ENCODE measurements at places on chromosomes 1 and 21. TPM values are rescaled to one million over a fixed set of nuclear protein-coding genes. Genes with fewer than 3 reads are reported as not detected.

- no peaks in the 10 kb centered on the region for H3K36me3 ChIP-seq
- peak; percentile 78 for DNase-seq
- H3K4me3 ChIP-seq, result peak overlapping the region; percentile 95
- H3K4me1 ChIP-seq, result peaks cover 4% of the 10 kb centered on the region
Measured at GRCh38 chr1:150364231-150365003, 470 bp downstream of the RPRD2 start.

DNA sequence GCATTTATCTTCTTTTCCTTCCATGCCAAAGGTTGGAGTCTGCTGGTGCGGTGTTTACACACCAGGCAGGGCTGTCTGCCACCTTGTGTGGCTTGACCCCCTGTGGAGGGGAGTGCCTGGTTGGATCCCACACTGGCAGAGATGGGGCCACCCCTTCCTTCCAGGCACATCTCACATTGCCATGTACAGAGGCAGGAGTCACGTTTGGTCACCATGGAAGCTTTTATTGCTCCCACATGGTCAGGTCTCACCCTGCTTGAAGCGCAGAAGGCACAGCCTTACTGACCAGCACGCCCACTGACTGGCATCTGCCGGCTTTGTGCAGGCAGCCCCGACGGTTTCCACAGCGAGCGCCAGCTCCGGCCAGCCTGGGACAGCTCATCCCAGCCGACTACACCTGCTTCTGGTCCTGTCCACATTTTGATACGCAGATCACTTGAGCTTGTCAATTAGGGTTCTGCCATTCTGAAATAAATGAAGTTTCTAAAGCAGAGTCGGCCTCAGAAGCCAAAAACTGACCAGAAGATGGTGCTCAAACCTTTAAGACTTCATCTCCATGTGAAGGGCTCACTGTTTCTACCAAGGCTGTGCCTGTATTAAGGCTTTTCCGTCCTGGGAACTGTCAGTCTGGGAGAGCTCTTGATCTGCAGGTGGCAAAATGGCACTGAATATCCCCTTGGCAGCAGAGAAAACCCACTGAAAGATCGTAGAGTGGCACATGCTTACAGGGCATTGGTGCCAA, 35.6 kb upstream of the EPHA8 start:
- no peak for DNase-seq
- peaks cover 16% of the 10 kb centered on the region for H3K36me3 ChIP-seq
- H3K27ac ChIP-seq, result no peak overlapping the region
- H3K4me3 ChIP-seq, result no peak overlapping the region
- no peaks in the 10 kb centered on the region for H3K27me3 ChIP-seq

- H3K36me3 ChIP-seq, result no peaks in the 10 kb centered on the region
- peak; percentile 35 for DNase-seq
- H3K27ac ChIP-seq, result no peak overlapping the region
- H3K4me3 ChIP-seq, result no peak overlapping the region
Measured at GRCh38 chr1:204418174-204419063, 6.8 kb upstream of the PPP1R15B start.

DNA sequence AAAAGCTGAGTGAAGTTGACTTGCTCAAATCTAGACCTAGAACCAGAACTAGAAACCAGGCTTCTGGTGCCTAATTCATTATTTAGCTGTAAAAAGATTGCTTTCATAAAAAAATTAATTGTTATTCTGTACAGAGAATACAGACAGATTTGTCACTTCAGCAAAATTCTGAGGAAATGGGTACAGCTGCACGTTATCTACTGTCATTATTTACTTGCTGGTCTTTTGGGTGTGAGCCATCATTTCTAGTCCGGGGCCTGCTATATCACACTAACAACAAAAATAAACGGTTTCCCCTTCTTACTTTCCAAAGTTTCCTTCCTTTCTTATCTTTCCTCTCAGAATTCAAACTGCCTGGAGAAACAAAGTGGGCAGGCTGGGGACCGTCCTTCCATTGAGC, 68.3 kb downstream of the PTGER3 start:
- DNase-seq, result no peak
- H3K4me3 ChIP-seq, result no peak overlapping the region
- H3K4me1 ChIP-seq, result no peaks in the 10 kb centered on the region
- no peaks in the 10 kb centered on the region for H3K36me3 ChIP-seq

DNA sequence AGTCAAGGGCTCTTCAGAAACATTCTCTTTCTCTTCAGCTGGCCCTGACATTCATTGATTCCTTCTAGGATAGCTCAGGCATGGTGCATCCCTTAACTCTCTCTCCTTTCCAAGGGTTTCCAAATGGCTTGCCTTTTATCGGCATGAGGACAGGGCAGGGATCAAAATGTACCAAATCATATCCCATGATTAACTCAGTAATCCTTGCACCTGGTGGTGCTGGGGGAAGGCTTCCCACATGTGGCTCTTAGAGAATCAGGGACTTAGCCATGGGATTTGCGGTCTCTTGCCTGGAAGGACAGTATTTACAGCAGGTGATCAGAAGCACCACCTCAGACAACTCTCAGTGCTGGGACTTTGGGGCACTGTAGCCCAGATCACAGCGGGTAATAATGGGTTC, 46.2 kb upstream of the EDEM3 start:
- no peak overlapping the region for H3K27ac ChIP-seq
- no peaks in the 10 kb centered on the region for H3K4me1 ChIP-seq
- H3K4me3 ChIP-seq, result no peak overlapping the region
- H3K27me3 ChIP-seq, result no peaks in the 10 kb centered on the region
- DNase-seq, result no peak

DNA sequence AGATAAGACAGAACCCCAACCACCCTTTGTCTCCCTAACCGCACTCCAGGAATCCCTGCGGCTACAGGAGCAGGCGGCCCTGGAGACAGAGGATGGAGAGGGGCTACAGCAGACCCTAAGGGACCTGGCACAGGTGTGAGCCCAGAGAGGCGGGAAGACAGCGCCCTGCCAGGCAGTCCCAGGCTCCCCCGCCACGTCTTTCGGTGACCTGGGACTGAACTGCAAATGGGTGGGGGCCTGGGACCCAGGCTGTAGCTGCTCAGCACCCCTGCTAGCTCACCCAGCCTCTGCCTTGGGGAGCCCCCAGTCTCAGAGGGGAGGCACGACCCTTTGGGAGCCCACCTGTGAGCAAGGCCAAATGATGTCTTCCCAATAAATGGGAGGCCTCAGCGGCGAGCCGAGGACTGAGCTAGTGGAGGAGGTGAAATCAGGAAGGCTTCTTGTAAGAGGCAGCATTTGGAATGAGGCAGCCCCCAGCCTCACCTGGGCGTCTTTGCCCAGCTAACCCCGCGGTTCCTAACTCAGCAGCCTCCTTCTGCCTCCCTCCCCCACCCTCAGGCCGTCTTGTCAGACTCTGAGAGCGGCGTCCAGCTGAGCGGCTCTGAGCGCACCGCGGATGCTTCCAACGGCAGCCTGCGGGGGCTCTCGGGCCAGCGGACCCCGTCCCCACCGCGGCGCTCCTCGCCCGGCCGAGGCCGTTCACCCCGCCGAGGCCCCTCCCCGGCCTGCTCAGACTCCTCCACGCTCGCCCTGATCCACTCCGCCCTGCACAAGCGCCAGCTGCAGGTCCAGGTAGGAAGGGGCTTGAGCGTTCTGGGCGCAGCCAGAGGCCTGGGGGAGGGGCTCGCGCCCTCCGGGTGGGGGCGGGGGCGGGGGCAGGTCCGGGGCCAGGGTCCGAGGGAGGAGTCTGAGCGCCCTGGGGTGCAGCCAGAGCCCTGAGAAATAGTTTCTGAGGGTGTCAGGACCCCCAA, 16.9 kb downstream of the CROCC start:
- DNase-seq, result no peak
- peaks cover 2% of the 10 kb centered on the region for H3K36me3 ChIP-seq
- no peaks in the 10 kb centered on the region for H3K27me3 ChIP-seq
- H3K4me3 ChIP-seq, result no peak overlapping the region

DNA sequence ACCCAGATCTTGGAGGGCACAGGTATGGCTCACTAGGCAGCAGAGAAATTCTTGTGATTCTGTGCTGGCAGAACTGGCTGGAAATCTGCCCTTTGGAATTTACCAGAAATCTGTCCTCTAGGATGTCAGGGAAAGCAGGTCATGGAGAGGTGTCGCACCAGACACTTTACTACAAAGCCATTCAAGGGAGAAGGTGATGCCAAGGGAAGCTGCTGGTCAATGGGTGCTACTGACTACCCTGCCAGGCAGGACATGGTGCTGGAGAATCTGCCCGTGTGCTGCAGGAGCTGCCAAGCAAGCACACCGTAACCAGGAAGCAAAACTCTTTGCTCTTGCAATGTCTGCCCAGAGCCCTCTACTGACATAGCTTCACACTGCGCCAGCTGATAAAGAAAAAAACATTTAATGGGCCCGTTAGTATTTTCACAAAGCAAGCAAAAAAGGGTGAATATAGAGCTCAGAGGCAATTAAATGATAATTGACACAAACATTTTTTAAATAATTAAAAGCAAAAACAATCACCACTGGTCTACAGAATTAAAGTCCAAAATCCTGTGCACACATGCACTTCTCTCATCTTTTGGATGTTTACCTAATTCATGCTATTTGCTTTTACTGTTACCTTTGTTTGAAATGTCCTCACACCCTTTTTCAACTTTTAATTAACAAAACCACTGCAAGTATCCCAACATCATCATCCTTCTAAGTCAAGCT, 7.2 kb upstream of the FBXO28 start:
- H3K4me1 ChIP-seq, result 0 out of 2 replicates have a peak, but pooled peaks cover 4% of the 10 kb centered on the region
- H3K36me3 ChIP-seq, result no peaks in the 10 kb centered on the region
- H3K27ac ChIP-seq, result no peak overlapping the region
- no peak for DNase-seq

- H3K4me3 ChIP-seq, result no peak overlapping the region
- no peak overlapping the region for H3K27ac ChIP-seq
- DNase-seq, result no peak
- H3K36me3 ChIP-seq, result no peaks in the 10 kb centered on the region
- no peaks in the 10 kb centered on the region for H3K27me3 ChIP-seq
Measured at GRCh38 chr1:46158312-46159281, 16.3 kb upstream of the TSPAN1 start.

DNA sequence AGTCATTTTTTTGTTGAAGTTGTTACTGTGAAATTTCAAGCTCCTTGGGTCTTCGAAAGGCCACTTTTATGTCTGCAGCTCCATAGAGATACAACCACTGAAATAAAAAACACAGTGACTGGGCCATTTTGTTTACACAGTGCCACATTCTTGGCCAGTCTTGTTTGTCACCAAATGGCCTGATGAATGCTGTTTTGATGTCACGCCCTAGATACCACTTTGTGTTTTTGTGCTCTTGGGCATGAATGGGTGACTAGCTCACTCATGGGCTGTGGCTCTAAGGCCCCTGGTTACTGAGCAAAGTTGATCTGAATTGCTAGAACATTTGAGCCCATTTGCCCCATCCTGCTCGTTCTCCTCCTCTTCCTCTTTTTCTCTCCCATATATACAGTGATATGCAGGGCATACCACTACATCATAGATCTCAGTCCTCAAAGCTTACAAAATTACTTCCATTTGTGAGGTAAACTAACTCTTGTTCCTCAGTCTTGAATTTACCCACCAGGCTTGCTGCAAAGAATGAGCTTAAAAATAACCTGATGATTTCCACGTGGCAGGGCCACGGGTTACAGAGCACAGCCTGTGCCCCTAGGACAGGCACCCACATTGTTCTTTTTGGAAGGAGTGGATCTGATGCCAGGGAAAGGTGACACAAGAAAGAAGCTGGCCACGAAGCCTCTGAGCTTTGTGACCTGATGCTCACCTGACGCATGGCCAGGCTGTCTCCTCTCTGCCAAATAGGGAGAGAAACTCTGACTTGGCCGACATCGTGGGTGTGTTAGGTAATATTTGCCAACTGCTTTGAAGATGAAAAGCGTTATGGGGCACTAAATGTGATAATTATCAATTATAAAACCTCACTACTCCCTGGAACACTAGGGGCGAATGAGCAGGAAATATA, 92.4 kb downstream of the RUNX1 start:
- no peak for DNase-seq
- no peaks in the 10 kb centered on the region for H3K4me1 ChIP-seq
- no peaks in the 10 kb centered on the region for H3K27me3 ChIP-seq
- H3K27ac ChIP-seq, result no peak overlapping the region
- no peak overlapping the region for H3K4me3 ChIP-seq

GRCh38 chr1:203996126-203996525, 76.8 kb upstream of the SOX13 start:
- no peak overlapping the region for H3K4me3 ChIP-seq
- peak; percentile 56 for DNase-seq
- H3K27ac ChIP-seq, result no peak overlapping the region
- peaks cover 9% of the 10 kb centered on the region for H3K4me1 ChIP-seq
- no peaks in the 10 kb centered on the region for H3K27me3 ChIP-seq
- H3K36me3 ChIP-seq, result no peaks in the 10 kb centered on the region

- peaks cover 5% of the 10 kb centered on the region for H3K36me3 ChIP-seq
- no peak overlapping the region for H3K27ac ChIP-seq
- no peak for DNase-seq
- H3K4me3 ChIP-seq, result no peak overlapping the region
- no peaks in the 10 kb centered on the region for H3K4me1 ChIP-seq
Measured at GRCh38 chr1:214396330-214396729, 115.4 kb downstream of the SMYD2 start.

- no peaks in the 10 kb centered on the region for H3K36me3 ChIP-seq
- no peaks in the 10 kb centered on the region for H3K27me3 ChIP-seq
- peak overlapping the region; percentile 51 for H3K27ac ChIP-seq
- H3K4me3 ChIP-seq, result no peak overlapping the region
- peaks cover 13% of the 10 kb centered on the region for H3K4me1 ChIP-seq
- peak; percentile 21 for DNase-seq
Measured at GRCh38 chr1:24003331-24003972, 23.3 kb upstream of the SRSF10 start.

GRCh38 chr1:45009956-45010854, 919 bp downstream of the HECTD3 start:
- no peak overlapping the region for H3K27ac ChIP-seq
- peaks cover 5% of the 10 kb centered on the region for H3K36me3 ChIP-seq
- H3K4me1 ChIP-seq, result peaks cover 6% of the 10 kb centered on the region
- H3K27me3 ChIP-seq, result no peaks in the 10 kb centered on the region
- peak overlapping the region; percentile 89 for H3K4me3 ChIP-seq

DNA sequence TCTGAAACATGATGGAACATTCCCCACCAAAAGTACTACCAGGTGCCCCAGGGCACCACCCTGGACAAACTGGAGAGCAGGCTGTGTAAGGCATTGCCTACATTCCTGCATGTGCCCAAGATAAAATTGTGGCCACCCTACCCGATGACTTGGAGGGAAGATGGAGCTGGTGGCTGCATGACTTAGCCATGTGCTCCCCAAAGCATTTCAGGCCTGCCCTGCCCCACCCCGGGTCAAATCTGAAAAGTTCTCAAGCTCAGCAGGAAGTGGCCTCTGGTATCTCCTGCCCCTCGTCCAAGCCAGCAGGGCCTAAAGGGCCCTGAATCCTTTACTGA, 8.5 kb downstream of the CD2 start:
- H3K4me3 ChIP-seq, result no peak overlapping the region
- DNase-seq, result peak; percentile 20
- no peaks in the 10 kb centered on the region for H3K27me3 ChIP-seq
- no peaks in the 10 kb centered on the region for H3K4me1 ChIP-seq

DNA sequence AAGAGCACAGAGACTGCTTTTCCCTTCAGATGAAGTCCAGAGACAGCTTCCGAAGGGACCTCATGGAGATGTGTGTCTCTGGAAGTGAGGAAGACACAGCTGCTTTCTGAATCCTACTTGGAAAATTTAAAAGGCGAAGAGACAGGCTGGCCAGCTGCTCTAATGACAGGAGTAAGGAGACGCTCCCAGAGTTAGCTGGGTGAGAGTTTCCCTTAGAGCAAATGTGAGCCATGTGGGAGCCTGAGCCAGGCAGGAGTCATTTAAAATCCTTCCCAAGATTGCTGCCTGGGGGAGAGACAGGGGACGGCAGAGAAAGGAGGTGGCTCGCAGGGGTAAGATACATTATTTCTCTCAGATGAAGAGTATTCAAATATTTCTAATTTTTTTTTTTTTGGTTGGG, 53.1 kb downstream of the ZNF326 start:
- H3K27me3 ChIP-seq, result no peaks in the 10 kb centered on the region
- no peak overlapping the region for H3K27ac ChIP-seq
- no peak overlapping the region for H3K4me3 ChIP-seq
- H3K4me1 ChIP-seq, result no peaks in the 10 kb centered on the region

Gene HEYL
- total RNA-seq, result 3.5 TPM

Gene FH
- total RNA-seq, result 81.9 TPM

Gene PDE9A
- total RNA-seq, result 45.9 TPM

Gene SPRR1A
- not detected for total RNA-seq

Measured in H1 (cell line).